ENCODE measurements at places on chromosomes 4 and X. TPM values are rescaled to one million over a fixed set of nuclear protein-coding genes. Genes with fewer than 3 reads are reported as not detected.

DNA sequence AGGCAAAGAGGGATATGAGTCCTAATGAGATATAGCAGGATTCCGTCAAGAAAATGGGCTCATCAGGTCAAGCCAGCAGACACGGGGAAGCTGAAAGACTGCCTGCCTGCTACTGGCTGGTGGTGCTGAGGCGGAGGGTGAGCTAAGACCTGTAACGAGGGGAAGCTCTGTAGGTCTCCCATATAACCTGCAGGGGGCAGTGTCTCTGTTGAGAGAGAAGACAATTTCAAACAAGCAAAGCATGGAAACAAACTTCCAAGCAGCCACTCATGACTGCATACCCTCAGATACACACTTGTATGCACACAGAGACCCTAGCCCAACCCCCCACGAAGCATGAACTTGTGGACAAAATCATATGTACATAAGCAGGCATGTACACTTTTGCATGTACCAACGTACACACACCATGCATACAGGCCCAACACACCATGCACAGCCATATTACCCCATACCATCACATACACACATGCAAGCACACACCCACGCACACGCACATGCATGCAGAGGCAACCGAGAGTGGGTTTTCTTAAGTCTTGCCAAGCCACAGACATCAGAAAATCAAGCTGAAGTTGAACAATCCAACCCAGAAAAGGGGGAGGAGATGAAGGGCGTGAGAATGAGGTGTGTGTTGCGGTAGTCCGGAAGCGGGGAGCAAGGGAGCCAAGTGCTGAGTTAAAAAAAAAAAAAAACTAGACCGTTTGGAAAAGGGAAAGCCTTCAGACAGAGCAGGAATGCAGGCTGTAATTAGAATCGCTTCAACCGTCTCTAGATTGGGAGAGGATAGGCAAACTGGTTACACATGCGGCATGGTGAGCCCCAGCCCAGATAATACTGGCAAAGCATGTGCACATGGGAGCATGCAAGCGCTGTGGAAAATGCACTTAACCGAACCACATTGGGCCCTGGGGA, 71.0 kb downstream of the PJA1 start:
- DNase-seq = peak; percentile 23

- no peak for DNase-seq
Measured at GRCh38 chrX:15786915-15787314, 3.4 kb upstream of the ZRSR2 start.

GRCh38 chr4:53039741-53040458, 177.8 kb downstream of the RASL11B start:
- no peak for DNase-seq

The GAGE1 gene
- polyA plus RNA-seq = not detected

DNA sequence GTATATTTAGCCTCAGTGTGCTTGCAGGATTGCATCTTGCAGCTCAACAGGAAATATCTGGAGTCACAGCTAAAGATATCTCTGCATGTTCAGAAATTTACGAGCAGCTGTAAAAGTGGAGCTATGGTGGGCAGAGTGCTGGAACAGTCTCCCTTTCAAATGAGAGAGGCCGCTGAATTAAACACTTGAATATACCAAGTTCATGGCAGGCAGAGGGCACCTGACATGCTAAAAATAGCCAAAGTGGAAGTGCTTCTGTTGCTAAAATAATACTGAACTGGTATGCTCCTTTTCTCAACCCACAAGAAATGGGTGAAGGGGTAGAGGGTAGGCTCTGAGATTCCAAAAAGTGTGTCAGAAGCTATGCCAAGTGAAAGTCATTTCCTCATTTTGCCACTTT, 98.1 kb downstream of the MGST2 start:
- no peak for DNase-seq

DNA sequence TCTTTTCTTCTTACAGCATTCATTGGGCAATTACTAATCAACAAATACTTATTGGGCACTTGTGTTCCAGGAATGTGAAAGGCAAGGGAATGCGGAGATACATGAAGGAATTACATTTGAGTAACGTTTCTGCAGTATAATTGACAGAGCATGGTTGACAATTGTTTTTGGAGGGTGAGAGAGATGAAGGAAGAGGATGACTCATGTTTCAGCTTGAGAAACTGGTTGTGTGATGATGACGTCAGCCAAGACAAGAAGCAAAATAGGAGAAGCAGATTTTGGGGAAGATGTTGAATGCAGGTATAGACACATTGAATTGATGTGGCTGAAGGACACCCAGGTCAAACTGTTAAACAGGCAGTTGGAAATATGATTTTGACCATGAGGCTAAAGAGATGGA, 8.0 kb upstream of the CPEB2 start:
- no peak for DNase-seq

DNA sequence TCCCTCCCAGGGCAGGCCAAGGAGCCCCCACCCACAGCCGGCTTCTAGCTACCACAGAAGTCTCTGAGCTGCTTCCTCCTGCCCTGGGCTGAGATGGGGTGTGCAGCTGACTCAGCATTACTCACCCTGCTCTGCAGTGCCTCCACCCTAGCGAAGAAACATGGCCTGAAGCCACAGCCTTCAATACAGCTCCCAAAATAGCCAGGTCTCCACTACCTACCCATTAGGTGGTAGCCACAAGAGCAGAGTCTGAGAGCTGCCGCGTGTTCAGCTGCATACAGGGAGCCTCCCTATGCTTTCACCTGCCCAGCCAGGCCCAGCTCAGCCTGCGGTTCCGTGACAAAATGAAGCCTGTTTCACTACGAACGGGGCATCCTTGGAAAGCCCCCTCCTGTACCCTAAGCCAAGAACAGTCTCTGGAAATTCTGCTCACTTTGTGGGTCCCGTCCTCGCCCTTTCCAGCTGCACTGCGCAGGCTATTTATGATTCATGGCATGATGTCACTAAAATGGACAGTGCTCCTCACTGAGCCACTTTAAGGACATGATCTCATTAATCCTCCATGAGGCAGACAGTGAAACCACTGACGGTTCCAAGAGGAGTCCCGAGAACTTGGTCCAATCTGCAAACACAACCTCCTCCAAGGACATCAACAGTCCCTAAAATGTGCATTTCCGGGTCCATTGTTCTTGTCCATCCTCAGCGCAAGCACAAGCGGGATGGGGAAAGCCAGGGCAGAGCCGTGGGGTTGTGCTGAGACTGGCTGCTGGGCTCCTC, 20.2 kb downstream of the WDR1 start:
- peak; percentile 80 for DNase-seq

Measured in CD4-positive, alpha-beta memory T cell (primary cell).